ENCODE measurements at places on chromosomes 1 and 21. TPM values are rescaled to one million over a fixed set of nuclear protein-coding genes. Genes with fewer than 3 reads are reported as not detected.

SHISAL2A gene
- total RNA-seq: not detected

- no peak for DNase-seq
Measured at GRCh38 chr1:211118407-211119102, 15.4 kb downstream of the KCNH1 start.

- no peak for DNase-seq
Measured at GRCh38 chr1:20530306-20530705, 22.1 kb upstream of the FAM43B start.

DNA sequence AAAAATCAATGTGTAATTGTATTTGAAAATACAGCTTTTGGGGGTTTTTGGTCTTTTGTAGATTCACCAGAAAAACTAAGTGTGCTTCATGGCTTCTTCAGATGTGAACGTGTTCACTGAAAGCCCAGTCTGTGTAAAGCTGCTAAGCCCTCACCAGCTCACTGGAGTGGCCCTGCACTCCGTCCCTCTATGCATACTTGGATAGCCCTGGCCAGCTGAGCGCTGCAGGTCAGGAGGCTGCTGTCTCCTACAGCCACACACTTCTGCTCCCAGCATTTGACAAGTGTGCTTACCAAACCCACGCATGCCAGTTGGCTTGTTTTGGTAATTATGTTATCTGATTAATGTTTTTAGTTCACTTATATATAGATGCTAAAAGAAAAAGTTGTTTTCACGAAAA, 163.5 kb downstream of the TLR5 start:
- no peak for DNase-seq

GRCh38 chr1:12565094-12565965, 52.7 kb downstream of the DHRS3 start:
- DNase-seq: no peak

DNA sequence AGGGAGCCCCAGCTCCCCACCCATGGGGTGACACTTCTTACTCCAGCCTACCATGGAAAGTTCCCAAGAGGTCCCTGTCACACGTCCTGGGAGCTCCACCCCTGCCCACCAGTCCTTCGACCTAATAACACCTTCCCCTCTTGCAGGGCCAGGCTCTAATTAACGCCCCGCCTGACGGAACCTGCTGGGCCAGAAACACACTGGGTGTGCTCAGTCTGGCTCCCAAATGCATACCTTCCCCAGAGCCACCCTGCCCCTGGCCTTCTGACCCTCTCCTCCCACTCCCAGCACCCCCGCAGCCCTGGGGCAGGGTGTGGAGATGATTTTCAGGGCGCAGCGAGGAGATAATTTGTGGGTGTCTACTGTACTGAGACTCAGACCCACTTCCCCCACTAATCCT, 20.6 kb downstream of the PGLYRP3 start:
- no peak for DNase-seq

DNA sequence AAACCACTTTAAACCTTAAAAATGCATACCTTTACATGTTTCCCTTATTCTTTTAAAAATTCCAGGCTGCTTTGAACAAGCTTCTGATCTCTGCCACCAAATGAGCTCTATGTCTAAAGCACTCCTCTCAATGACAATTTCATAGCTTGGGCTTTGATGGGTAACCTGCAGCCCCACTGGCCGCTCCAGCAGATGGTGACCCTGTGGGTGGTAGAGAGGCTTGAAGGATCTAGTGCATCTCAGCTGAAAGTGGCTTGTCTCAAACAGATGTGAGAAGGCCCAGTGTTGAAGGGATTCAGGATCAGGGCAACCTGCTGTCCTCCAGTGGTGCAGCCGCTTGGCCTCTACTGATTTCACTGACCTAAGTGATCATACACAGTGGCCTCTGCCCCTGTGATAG, 84.7 kb upstream of the IRF2BP2 start:
- no peak for DNase-seq

GRCh38 chr1:65277605-65278347, 31.6 kb upstream of the DNAJC6 start:
- DNase-seq: no peak

- peak; percentile 48 for DNase-seq
Measured at GRCh38 chr21:25890001-25890400, 155.2 kb downstream of the GABPA start.

GRCh38 chr1:157084720-157085119, 14.9 kb downstream of the ETV3L start:
- DNase-seq: no peak

- peak; percentile 40 for DNase-seq
Measured at GRCh38 chr1:150072959-150073358, 5.4 kb downstream of the VPS45 start.

GRCh38 chr1:176577646-176578197, 114.7 kb downstream of the PAPPA2 start:
- no peak for DNase-seq

DNA sequence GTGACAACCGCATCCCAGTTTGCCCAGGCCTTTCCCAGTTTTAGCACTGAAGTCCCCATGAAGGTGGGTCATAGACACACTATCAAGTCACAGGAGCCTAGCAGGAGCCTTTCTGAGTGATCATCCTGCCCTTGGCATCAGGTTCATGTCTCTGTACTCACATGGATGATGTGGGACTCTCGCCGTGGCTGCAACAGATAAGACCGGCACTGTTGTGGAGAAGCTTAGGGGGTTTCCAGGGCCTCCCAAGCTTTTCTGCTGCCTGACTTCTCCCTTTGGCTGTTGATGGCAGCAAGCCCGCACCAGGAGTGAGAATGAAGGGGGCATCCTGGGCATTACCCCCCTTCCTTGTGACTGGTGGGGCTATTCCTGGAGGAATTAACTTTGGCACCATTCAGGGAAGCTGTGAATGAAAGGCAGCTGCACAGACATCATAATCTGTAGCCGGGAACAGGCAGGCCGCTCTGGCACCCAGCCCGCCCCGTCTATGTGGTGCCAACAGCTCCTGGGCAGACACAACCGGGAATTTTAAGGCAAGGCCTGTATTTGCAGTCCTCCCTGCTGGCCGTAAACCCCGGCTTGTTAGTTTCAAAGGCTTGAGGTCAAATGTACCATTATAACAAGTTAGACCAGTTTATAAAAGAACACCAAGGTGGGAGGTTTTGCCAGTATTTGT, 148.6 kb downstream of the HUNK start:
- DNase-seq: no peak
